Activated CD4-positive, alpha-beta T cell treated with anti-CD3 and anti-CD28 coated beads for 36 hours (primary cell): ENCODE measurements at places on chromosomes 3 and 15. TPM values are rescaled to one million over a fixed set of nuclear protein-coding genes. Genes with fewer than 3 reads are reported as not detected.
A peak's percentile ranks its signal among the peaks of the same experiment; 100 is the strongest.

The SIDT1 gene
- total RNA-seq: 19.0 TPM

The TMCO5A gene
- total RNA-seq: not detected

The MGLL gene
- total RNA-seq: 0.49 TPM

The PML gene
- 72.6 TPM for total RNA-seq

The SKOR1 gene
- 0.18 TPM for total RNA-seq

The PRSS50 gene
- not detected for total RNA-seq

The NRG4 gene
- not detected for total RNA-seq

DNA sequence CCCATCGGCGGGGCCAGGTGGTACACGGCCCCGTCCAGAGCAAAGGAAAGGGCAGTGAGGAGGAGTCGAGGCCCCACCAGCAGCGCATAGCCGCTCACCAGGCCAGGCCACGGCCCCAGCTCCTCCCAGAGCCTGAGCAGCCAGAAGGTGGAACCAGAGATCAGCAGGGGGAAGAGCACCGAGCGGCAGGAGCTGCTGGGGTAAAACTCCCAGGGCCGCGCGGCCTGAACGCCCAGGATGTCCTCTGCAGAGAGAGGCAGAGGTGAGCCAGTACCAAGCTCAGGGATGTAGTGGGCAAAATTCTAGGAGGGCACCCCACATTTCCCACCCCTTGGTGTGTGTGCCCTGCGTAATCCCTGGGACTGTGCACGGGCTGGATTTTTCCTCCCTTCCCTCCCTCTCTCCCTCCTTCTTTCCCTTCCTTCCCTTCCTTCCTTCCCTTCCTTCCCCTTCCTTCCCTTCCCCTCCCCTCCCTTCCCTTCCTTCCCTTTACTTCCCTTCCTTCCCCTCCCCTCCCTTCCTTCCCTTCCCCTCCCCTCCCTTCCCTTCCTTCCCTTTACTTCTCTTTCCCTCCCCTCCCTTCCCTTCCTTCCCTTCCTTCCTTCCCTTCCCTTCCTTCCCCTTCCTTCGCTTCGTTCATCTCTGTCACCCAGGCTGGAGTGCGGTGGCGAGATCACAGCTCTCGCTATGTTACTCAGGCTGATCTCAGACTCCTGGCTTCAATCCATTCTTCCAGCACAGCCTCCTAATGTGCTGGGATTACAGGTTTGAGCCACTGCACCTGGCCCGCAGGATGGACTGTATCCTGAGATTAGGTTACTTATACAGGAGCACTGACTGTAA lies 6.3 kb upstream of the NCBP2 start:
- H3K27me3 ChIP-seq: no peaks in the 10 kb centered on the region
- DNase-seq: no peak
- H3K36me3 ChIP-seq: peaks cover 8% of the 10 kb centered on the region
- peaks cover 13% of the 10 kb centered on the region for H3K4me1 ChIP-seq

GRCh38 chr3:45031531-45031930 lies 5.4 kb downstream of the CLEC3B start:
- H3K4me1 ChIP-seq: peaks cover 18% of the 10 kb centered on the region
- no peaks in the 10 kb centered on the region for H3K36me3 ChIP-seq
- H3K27ac ChIP-seq: no peak overlapping the region
- DNase-seq: no peak
- no peak overlapping the region for H3K4me3 ChIP-seq
- peaks cover 10% of the 10 kb centered on the region for H3K27me3 ChIP-seq

DNA sequence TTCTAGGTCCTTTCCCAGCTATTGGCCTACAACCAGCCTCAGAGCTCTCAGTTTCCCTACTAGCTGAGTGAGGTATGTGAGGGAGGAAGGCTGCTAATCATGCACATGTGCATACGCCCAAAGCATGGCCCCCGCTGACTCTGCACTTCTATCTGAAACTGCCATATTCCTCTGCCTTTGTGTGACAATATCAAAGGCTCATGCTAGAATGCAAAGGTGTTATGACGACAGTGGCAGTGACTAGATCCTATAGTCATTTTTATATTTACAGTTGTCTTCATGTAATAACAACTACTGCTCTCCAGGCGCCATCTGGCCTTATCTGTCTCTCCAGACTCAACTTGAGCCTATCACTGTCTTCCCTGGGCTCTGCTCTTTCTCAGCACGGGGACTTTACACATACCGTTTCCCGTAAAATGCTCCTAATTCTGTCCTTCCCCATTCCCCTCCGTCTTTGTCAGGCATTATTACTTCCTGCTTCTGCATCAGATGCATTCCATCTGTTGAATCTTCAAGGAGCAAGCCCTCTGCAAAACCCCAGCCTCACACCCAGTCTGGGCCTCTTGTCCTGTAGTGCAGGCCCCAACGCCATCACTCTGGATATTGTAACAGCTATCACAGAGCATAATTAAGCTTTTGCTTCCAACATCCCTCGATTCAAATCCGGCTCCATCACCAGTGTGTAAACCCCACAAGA lies 102.5 kb downstream of the PDCD6IP start:
- H3K36me3 ChIP-seq: no peaks in the 10 kb centered on the region
- no peak overlapping the region for H3K4me3 ChIP-seq
- no peaks in the 10 kb centered on the region for H3K27me3 ChIP-seq
- no peak overlapping the region for H3K27ac ChIP-seq
- DNase-seq: no peak

- H3K27ac ChIP-seq: no peak overlapping the region
- DNase-seq: no peak
- no peaks in the 10 kb centered on the region for H3K4me1 ChIP-seq
- no peaks in the 10 kb centered on the region for H3K36me3 ChIP-seq
- no peaks in the 10 kb centered on the region for H3K27me3 ChIP-seq
- H3K4me3 ChIP-seq: no peak overlapping the region
Observed at GRCh38 chr3:2554656-2555055, 456.0 kb downstream of the CNTN4 start.

DNA sequence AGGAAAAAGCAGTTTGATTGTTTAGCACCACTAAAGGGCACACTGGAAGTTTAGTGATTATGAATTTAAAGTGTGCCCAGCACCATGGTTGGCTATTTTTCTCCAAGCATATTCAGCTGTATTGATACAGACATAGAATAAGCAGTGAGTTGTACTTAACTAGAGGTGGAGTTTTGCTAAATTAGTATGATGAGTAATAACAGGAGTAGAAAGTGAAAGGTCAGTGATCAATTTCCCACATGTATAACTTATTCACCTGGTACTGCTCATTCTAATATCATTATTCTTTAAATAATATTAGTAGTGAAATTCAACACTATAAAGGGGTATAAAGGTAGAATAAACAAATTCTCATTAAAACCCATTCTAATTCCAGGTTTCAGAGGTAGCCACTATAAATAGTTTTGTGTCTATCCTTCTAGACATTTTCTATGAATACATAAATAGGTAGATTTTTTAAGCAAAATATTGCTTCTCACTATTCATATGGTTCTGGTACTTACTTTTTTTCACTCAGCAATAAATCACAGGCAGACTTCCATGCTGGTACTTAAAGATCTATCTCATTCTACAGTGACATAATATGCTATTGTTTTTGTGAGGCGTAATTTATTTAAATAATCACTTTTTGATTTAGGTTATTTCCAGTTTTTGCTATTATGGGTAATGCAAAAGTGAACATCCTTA lies 732.9 kb downstream of the VGLL3 start:
- H3K36me3 ChIP-seq: no peaks in the 10 kb centered on the region
- no peak overlapping the region for H3K27ac ChIP-seq
- no peaks in the 10 kb centered on the region for H3K27me3 ChIP-seq
- no peaks in the 10 kb centered on the region for H3K4me1 ChIP-seq

GRCh38 chr15:48644827-48645557 lies 517 bp downstream of the FBN1 start:
- H3K27me3 ChIP-seq: peaks cover 33% of the 10 kb centered on the region
- H3K27ac ChIP-seq: no peak overlapping the region
- no peaks in the 10 kb centered on the region for H3K36me3 ChIP-seq
- peaks cover 4% of the 10 kb centered on the region for H3K4me1 ChIP-seq
- peak; percentile 29 for DNase-seq

- H3K4me3 ChIP-seq: peak overlapping the region; percentile 97
- H3K27me3 ChIP-seq: no peaks in the 10 kb centered on the region
- peak; percentile 25 for DNase-seq
- H3K27ac ChIP-seq: peak overlapping the region; percentile 87
- H3K36me3 ChIP-seq: peaks cover 12% of the 10 kb centered on the region
Observed at GRCh38 chr3:48088056-48088748, 72.0 kb upstream of the MAP4 start.

DNA sequence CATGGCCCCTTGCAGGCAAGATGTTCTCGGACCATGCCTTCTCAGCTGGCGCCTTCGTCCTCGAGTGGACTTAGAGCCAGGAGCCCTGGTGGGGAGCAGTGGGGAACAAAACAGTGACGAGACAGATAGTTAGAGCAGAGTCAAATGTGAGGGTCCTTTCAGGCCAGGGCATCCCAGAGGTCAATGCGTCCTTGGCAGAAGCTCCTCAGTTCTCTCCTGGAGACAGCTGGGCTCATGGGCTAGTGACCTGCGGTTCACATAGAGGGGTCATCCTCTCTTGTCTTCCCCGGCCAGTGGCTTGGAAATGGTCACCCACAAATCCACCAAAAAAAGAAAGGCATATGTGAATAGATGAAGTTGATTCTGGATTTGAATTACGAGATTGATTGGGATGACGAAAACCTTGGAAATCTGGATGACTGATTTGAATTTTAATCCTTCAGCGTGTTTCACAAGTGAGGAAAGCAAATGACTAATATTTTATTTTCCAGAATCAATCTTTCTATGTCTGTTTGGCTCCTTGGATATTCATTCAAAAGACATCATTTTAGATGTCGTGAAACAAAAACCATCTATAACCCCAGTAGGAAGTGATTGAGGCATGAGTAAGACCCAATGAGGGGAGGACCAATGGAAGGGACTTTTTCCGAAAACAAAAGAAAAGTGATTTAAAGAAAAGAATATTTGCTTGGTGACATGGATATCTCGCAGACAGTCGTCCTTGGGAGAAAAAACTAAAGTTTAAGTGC lies 84.5 kb downstream of the ASB7 start:
- no peaks in the 10 kb centered on the region for H3K4me1 ChIP-seq
- no peak overlapping the region for H3K4me3 ChIP-seq
- H3K36me3 ChIP-seq: no peaks in the 10 kb centered on the region
- DNase-seq: no peak

- peak; percentile 31 for DNase-seq
- H3K4me1 ChIP-seq: peaks cover 10% of the 10 kb centered on the region
- no peak overlapping the region for H3K27ac ChIP-seq
- H3K27me3 ChIP-seq: peaks cover 35% of the 10 kb centered on the region
- no peak overlapping the region for H3K4me3 ChIP-seq
Observed at GRCh38 chr15:48940508-48940907, 23.2 kb downstream of the SHC4 start.

GRCh38 chr3:134430950-134431445 lies 54.8 kb downstream of the ANAPC13 start:
- H3K36me3 ChIP-seq: no peaks in the 10 kb centered on the region
- no peak overlapping the region for H3K27ac ChIP-seq
- DNase-seq: no peak
- H3K4me1 ChIP-seq: no peaks in the 10 kb centered on the region

- H3K36me3 ChIP-seq: no peaks in the 10 kb centered on the region
- DNase-seq: no peak
- H3K4me3 ChIP-seq: no peak overlapping the region
- peaks cover 12% of the 10 kb centered on the region for H3K27me3 ChIP-seq
- no peak overlapping the region for H3K27ac ChIP-seq
- H3K4me1 ChIP-seq: peaks cover 12% of the 10 kb centered on the region
Observed at GRCh38 chr15:75732177-75732808, 19.6 kb upstream of the CSPG4 start.

GRCh38 chr15:71085809-71086208 lies 29.5 kb upstream of the THSD4 start:
- peaks cover 32% of the 10 kb centered on the region for H3K27me3 ChIP-seq
- no peaks in the 10 kb centered on the region for H3K4me1 ChIP-seq
- H3K36me3 ChIP-seq: no peaks in the 10 kb centered on the region
- H3K27ac ChIP-seq: no peak overlapping the region
- H3K4me3 ChIP-seq: no peak overlapping the region

- H3K27ac ChIP-seq: peak overlapping the region; percentile 51
- DNase-seq: no peak
- H3K4me3 ChIP-seq: no peak overlapping the region
- H3K36me3 ChIP-seq: no peaks in the 10 kb centered on the region
- H3K27me3 ChIP-seq: no peaks in the 10 kb centered on the region
Observed at GRCh38 chr15:74394090-74394846, 26.8 kb upstream of the CYP11A1 start.

GRCh38 chr3:138395865-138396751 lies 38.3 kb upstream of the ESYT3 start:
- no peak overlapping the region for H3K4me3 ChIP-seq
- no peaks in the 10 kb centered on the region for H3K4me1 ChIP-seq
- DNase-seq: no peak
- no peaks in the 10 kb centered on the region for H3K36me3 ChIP-seq
- no peak overlapping the region for H3K27ac ChIP-seq

- H3K4me1 ChIP-seq: peaks cover 10% of the 10 kb centered on the region
- H3K4me3 ChIP-seq: peak overlapping the region; percentile 50
- no peaks in the 10 kb centered on the region for H3K27me3 ChIP-seq
- no peak overlapping the region for H3K27ac ChIP-seq
Observed at GRCh38 chr3:195859061-195859845, 47.5 kb upstream of the MUC4 start.

DNA sequence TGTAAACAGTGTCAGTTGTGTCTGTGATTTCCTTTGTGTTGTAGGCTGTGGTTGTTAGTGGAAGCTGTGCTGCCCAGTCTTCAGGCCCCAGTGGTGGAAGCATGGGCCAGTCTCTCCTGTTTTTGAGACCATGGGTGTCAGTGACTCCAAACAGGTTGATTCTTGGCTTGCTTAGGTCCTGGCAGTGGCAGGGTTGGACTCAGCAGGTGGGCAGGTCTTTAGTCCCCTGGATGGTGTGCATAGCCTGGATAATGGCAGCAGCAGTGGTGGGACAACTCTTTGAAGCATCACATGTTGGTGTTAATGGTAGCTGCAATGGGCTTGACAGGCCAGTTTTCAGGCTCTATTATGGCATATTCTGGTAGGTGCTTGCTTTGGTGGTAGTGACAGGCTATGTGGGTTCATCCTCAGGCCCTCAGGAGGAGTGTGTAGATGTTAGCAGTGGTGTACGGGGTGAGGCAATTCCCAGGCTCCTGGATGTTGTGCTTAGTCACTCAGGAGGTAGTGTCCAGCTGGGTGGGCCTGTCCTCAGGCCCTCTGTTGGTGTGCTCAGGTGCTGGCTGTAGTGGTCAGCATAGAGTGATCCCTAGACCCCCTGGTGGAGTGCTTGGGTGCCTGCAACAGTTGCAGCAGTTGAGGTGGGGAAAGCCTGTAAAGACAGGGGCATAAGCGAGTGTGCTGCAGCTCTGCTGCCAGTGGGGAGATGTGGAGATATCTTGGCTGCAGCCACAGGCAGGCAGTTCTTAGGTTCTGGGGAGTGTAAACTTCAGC lies 596.7 kb downstream of the PDCD6IP start:
- no peak overlapping the region for H3K27ac ChIP-seq
- H3K4me1 ChIP-seq: no peaks in the 10 kb centered on the region
- no peaks in the 10 kb centered on the region for H3K36me3 ChIP-seq
- H3K27me3 ChIP-seq: no peaks in the 10 kb centered on the region

GRCh38 chr3:129046732-129047552 lies 13.6 kb upstream of the GP9 start:
- DNase-seq: no peak
- H3K27ac ChIP-seq: no peak overlapping the region
- no peaks in the 10 kb centered on the region for H3K36me3 ChIP-seq
- H3K4me3 ChIP-seq: no peak overlapping the region
- no peaks in the 10 kb centered on the region for H3K4me1 ChIP-seq

- DNase-seq: no peak
- no peaks in the 10 kb centered on the region for H3K4me1 ChIP-seq
- no peaks in the 10 kb centered on the region for H3K36me3 ChIP-seq
- no peak overlapping the region for H3K4me3 ChIP-seq
- peaks cover 15% of the 10 kb centered on the region for H3K27me3 ChIP-seq
- no peak overlapping the region for H3K27ac ChIP-seq
Observed at GRCh38 chr3:69906351-69906966, 93.1 kb upstream of the SAMMSON start.
